ENCODE measurements at places on chromosomes 1 and 21.

DNA sequence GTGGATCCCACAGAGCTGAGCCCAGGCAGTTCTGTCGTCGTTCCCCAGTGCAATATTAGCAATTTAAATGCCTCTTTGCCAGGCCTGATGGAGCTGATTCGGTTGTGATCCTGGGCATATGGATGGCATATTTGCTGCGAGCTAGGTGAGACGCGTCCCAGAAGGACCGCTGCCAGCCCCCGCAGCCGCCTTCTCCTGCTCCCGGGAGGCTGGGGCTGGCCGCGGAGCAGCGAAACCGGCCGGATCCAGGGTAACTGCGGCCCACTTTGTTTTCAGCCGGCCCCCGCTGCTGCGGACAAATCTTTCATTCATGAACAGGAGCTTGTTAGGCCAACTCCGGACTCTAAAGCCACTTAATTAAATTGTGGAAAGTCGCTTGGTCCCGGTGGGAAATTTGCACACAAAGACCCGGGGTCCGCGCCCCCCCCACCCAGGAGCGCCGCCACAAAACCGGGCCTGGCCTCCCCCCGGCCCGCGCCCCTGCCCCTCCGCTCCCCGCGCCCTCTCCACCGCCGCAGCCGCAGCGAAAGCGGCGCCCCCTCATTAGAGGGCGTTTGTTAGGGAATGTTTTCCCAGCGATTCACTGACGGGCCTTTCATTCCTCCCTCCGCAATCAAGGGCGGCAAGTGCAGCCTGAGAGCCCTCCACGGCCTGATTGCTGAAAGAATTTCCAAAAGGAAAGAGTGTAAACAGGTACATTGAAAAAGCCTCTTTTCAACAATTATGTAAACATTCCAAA lies 383.3 kb downstream of the RRAGC start:
- DNase-seq = no peak

DNA sequence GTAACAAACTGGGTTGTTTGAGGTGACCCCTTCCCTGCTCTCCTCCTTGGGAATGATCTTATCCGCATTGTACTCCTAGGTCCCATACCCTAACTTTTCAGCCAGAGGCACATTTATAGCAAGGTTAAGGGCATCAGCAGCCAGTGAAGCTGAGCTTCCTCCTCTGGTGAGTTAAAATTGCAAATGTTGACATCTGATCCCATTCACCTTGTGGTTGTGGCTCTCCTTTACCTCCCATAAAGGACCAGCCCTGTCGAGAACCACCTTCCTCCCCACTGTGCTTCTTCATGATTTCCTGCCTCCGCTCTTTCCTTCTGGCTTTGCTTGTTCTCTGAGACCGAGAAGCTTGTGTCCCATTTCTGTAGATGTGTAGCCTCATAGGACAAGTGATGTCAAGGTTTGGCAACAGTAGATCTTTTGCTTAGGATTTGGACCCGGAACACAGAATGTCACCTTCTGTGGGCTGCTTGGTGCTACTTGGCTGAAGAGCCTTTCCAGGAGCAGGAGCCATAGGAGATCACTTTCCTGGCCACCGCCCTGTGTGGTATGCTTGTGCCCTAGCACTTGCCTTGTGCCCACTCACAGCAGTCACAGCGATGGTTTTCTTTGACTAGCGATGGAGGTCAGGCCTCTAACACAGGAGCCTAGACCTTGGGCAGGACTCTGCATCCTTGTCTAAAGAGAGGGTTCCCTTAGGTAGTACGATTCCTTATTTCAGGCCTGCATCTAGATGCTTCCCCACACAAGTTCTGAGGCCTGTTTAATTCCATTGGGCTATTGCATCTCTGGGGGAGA lies 18.8 kb downstream of the SZRD1 start:
- DNase-seq = no peak

DNA sequence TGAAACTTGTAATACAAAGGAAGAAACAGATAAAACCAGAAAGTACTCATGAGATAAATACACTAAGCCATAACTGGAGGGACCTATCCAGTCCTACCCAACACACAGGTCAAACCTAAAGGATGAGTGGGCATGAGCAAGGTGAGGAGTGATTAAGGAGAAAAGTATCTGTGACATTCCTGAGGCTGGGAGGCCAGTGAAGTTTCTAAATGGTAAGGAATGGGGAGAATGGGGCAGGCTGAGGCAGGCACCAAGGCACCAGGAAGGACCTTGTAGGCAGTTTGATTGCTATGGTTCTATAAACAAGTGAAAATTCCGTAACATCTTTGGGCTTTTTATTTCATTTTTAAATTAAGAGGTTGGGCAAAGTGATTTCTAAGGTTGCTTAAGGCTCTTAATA lies 10.4 kb downstream of the DDX59 start:
- no peak for DNase-seq

GRCh38 chr1:234943836-234944402 lies 184.7 kb downstream of the TOMM20 start:
- DNase-seq = no peak

DNA sequence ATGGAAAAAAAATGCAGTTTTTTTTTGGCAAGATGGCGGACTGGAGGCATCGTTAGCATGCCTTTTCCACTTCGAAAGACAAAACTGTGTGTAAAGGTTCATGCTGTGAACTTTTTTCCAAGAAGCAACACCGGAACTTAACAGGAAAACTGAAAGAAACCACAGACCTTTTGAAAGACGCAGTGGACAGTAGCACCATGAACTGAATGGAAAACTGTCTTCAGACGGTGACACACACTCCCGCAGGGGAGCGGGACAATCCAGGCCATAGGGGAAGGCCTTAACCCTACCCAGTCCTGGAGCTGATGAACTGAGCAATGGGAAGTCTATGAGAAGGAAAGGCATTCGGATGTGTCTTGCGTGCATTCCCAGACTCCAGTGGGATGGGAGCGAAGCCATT lies 54.9 kb downstream of the NEK7 start:
- DNase-seq = no peak

DNA sequence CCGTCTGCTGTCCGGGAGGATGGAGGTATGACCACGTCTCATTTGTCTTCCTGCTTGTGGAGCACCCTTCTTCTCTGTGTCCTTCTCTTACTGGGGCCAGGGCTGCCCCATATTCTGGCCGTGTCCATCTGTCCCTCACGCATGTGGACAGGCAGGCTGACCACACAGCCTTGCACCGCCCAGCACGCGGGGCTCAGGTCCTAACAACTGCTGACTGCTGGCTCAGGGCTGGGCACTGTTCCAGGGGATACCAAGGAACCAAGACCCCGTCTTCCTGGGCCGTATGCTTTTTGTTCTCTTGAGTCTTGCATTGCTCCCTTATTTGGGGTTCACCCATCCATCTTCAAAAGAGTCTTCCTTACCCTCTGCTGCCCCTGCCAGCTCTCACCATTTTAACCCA lies 17.5 kb upstream of the SPSB1 start:
- DNase-seq = no peak

All from spinal cord (tissue), 10 donors.